ENCODE measurements at places on chromosomes 3 and 15. TPM values are rescaled to one million over a fixed set of nuclear protein-coding genes. Genes with fewer than 3 reads are reported as not detected.

TNFSF10 gene
- total RNA-seq: 22.0 TPM

LHFPL4 gene
- not detected for total RNA-seq

DNA sequence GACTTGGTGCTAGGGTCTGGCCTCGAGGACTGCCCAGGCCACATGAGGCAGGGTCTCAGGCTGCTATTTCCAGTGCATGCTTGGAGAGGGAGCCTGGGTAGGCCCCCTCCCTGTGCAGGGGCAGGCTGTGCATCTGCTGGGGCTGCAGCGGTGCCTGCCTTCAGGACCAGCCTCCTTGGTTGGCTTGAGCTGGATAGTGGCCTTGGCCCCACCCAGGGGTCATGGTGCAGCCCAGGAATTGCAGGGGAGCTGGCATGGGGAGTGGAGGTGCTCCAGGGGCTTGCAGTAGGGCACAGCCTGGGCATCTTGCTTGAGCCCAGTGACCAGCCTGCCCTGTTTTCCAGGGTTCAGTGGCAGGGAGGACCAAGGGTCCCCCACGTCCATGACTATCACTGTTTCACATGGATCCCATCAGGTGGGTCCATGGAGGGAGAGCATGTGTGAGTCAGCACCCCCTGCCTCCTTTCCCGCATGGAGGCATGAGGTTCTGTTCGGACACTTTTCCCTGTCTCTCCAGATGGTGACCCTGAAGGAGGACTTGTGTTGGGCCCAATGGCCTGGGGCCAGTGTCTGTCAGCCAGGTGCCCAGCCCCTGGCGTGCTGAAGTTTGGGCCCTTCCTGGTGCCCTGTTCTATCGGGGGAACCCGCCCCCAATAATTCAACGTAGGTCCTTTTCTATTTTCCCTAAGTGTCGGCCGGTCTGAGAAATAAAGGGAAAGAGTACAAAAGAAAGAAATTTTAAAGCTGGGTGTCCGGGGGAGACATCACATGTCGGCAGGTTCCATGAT lies 218.6 kb downstream of the SNRPN start:
- DNase-seq: peak; percentile 4

DNA sequence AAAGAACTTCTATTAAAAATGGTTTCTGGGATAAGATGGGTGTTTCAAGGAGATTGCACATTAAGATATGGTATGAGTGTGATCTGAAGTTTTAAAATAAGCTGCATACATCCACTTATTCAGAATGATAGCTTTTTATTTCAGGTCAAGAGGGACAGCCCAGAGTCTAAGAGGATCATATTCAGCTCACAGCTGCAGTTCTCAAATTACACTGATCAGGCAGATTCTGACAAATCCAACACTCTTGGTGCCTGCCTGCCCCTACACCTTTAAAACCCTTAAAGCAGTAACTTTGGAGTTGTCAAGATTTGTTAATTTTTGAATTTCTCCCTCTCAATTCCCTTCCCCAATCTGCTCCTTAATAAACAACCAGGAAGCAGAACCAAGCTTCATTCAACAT lies 9.1 kb upstream of the TMEM87A start:
- DNase-seq: no peak

ADAMTS17 gene
- 10.6 TPM for total RNA-seq

PRR20G gene
- total RNA-seq: not detected

DNA sequence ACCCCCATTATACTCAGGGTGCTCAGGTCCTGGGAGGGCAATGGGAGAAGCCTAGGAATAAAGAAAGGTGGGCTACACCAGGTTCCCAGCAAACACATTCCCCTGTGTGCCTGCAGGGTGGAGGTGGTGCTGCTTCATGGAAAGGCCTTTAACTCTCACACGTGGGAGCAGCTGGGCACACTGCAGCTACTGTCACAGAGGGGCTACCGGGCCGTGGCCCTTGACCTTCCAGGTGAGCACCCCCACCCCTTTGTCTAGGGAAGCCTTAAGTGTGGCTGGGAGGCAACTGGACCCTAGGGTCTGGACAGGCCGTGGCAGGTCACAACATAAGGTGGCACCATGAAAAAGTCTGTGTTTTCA lies 3.3 kb downstream of the ABHD14A start:
- no peak for DNase-seq

DNA sequence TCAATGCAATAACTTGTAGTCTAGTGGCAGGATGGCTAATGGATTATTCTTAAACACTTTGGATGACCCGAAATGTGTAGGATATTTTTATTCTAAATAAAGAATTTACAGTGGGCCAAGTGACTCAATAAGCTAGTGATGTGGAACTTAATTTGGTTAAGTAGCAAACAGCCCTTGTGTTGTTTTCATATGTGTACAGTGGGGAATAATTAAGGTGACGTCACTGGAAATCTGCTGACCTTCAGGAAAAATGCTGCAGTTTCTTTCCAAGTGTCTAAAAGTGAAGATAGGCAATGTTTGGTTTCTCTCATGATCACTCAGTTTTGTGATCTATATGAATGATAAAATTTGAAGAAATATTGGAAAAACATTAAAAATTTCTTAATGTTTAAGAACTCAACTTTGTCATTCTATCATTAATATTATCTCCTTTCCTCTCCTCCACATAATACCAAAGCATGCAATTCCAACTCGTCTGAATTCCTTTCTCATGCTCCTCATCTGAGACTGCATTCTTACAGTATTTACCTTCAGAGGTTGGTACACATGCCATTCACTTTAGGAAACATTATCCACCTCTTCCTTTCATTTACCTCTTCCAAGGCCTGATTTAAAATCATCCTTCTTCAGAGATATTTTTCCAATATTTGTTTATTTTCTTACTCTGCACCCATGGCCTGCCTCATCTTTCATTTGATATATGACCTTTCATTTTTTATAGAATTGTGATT lies 414.6 kb upstream of the ARPP21 start:
- no peak for DNase-seq

GRCh38 chr3:4083225-4084015 lies 219.7 kb upstream of the SETMAR start:
- no peak for DNase-seq

GRCh38 chr3:72244396-72244795 lies 459.4 kb upstream of the PROK2 start:
- no peak for DNase-seq

DNA sequence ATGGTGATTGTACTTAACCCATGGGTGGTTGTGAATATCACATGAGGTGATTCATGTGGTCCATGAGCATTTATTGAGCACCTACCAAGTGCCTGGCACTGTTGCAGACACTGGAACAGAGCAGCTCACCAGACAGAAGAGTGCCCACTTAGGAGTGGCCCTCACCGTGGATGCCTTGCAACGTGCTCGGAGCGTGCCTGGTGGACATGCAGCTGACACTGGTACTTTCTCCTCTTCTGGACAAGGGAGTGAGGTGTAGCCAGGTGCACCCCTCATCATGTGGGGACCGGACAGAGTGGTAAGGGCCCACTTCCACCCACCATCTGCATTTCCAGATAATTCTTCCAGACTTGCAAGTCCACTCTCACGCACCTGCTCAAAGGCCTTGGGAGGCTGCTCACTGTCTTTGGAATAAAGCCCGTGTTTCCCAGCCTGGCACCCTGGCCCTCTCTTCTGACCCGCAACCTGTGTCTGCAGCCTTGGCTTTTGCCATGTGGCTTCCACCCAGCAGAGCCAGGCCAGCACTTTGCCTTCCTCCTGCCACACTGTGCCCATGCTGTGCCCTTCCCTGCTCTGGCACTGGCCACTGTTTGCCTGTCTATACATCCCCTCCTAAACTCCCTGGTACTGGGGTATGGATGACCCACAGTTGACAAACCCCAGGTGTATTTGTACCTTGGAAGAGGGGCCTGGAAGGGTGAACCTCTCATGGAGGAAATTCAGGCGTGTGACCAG lies 90.9 kb upstream of the SEC13 start:
- DNase-seq: no peak

NBEAL2 gene
- 303 TPM for total RNA-seq

DNA sequence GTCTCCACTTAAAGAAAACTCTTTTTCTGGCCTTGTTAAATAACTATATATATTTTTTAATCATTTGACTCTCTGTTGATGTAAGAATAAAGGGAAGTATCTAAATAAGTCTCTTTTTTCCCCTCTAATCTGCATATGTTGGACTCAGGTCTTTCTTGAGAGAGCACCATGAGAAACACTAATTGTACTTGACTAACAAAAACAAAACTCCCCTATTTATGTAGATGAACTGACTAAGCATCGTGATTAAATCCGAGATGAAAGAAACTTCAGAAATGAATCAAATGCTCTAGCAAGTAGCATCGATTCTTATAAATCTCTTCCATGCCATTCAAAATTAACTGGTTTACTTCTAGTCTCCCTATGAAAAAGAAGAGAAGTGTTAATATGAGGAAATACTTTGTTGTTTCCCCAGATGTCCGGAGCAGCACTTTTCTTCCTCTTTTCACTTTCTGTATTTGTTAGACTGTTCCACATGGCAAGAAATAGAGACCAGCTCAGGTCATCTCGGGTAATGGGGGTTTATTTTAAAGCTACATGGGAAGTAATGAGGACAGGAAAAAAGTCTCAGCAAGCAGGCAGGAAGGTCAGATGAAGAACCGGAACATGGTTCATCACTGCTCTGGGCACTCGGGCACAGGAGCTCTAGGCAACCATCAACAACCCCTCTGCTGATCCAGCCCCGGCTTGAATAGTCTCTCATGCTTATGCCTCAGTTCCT lies 288.3 kb downstream of the CNTN6 start:
- DNase-seq: no peak

GRCh38 chr15:56042498-56042897 lies 49.1 kb upstream of the NEDD4 start:
- DNase-seq: no peak

DNA sequence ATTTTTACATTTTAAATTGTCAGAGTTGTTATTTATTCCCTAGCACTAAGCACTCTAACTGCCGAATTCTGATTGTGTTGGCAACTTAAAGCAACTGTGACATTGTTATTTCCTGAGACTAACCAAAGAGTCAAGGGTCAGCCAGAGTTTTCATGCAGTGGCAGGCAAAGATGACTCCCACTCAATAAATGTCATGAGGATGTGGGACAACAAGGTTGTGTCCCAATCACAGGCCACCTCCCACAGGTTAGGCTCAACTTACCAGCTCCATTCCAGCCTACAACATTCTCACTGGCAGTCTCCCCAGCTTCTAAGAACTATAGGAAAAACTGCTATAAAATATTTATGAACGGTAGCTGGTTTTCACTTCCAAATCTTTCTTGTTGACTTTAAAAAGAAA lies 80.1 kb downstream of the RSL24D1 start:
- no peak for DNase-seq

GRCh38 chr15:92646216-92646615 lies 9.4 kb downstream of the FAM174B start:
- DNase-seq: no peak

DNA sequence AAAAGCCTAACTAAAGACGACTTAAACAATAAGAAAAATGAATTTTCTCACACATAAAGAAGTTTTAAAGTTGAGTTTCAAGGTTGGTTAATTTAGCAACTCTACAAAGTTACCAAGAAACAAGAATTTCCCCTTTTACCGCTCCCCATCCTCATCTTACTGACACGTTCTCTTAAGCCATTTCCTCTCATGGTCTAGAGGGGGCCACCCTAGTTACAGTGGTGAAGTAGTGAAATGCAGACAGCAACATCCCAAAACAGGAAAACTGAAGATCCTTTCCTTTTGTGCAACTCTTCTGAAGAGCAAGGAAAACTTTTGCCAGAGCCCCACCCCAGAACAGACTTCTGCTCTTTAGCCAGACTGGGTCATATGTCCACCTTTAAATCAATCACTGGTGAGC lies 17.3 kb upstream of the SOX14 start:
- no peak for DNase-seq

- DNase-seq: no peak
These were observed 36.0 kb downstream of the MNS1 start for GRCh38 chr15:56428821-56429458.

- no peak for DNase-seq
These were observed 213.4 kb upstream of the TBL1XR1 start for GRCh38 chr3:177410730-177411129.

DNA sequence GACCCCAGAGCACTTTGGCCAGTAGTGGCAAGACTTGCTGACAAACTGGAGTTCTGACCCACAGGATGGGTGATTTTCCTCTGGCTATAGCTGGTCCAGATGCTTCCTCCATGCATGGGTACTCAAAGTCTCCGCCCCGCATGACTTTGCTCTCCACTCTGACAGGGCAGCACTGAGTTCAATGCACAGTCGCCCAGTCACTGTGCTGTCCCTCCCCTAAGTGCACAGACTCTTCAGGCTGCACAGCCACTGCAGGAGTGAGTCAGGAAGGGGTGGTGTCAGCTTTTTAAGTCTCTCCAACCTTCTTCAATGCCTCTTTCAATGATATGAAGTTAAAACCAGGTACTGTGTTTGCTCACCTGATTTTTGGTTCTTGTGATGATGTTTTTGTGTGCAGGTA lies 17.8 kb downstream of the TEX9 start:
- no peak for DNase-seq

DNA sequence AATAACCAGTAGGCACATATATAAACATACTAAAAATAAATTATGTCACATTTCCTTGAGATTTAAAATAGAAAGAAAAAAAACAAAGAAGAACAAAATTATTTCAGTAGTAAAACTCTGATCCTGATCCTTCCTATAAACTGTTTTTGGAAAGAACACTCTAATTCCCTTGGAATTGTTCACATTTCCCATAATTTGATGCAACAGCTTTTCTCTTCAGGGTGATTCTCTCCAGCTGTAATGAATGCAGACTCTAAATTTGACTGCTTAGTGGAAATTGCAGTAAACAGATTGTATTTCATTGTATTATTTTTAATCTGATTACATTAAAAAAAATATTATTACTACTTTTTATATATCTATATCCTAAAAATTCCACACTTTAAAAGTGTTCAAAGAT lies 70.2 kb upstream of the ABI3BP start:
- DNase-seq: no peak

DNA sequence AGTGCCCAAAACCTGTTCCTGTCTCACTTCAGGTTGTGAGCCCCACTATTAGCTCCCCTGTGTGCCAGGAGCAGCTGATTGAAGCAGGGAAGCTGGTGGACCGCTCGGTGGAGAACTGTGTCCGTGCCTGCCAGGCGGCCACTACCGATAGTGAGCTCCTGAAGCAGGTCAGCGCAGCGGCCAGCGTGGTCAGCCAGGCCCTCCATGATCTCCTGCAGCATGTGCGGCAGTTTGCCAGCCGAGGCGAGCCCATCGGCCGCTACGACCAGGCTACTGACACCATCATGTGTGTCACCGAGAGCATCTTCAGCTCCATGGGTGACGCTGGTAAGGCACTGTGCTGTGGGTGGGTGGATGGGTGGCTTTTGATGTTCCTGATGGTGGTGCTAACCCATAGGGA lies 334.1 kb upstream of the TPM1 start:
- no peak for DNase-seq

PPP1R14D gene
- not detected for total RNA-seq

- DNase-seq: no peak
These were observed 37.8 kb downstream of the EHHADH start for GRCh38 chr3:185215873-185216606.

GRCh38 chr3:57078635-57079473 lies 18.4 kb downstream of the SPATA12 start:
- no peak for DNase-seq

LIPH gene
- total RNA-seq: 1.7 TPM

OR5K2 gene
- not detected for total RNA-seq

GRCh38 chr3:9730657-9731205 lies 804 bp upstream of the BRPF1 start:
- no peak for DNase-seq

- DNase-seq: no peak
These were observed 52.3 kb downstream of the THSD4 start for GRCh38 chr15:71167445-71168165.
